ENCODE measurements at places on chromosomes 1 and 21.

DNA sequence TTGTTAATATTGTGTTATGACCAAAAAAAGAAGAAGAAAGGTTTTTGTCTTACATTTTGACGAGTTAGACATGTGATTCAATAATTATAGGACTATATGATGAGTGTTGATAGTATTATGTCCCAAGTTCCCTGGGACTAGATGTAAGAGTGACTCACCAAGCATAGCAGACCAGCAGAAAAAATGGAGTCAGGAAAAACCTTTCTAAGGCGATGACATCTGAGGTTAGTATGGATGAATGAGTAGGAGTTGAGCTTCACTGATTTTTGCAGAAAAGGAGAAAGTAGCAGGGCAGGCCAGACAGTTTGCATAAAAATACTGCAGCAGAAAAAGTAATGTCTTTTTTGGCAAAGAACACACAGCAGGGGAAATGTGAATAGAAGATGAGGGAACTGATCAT is 1041.3 kb upstream of the ADGRL4 start:
- no peak for DNase-seq

- DNase-seq: no peak
Observed at GRCh38 chr1:169089776-169090175, 16.7 kb upstream of the ATP1B1 start.

DNA sequence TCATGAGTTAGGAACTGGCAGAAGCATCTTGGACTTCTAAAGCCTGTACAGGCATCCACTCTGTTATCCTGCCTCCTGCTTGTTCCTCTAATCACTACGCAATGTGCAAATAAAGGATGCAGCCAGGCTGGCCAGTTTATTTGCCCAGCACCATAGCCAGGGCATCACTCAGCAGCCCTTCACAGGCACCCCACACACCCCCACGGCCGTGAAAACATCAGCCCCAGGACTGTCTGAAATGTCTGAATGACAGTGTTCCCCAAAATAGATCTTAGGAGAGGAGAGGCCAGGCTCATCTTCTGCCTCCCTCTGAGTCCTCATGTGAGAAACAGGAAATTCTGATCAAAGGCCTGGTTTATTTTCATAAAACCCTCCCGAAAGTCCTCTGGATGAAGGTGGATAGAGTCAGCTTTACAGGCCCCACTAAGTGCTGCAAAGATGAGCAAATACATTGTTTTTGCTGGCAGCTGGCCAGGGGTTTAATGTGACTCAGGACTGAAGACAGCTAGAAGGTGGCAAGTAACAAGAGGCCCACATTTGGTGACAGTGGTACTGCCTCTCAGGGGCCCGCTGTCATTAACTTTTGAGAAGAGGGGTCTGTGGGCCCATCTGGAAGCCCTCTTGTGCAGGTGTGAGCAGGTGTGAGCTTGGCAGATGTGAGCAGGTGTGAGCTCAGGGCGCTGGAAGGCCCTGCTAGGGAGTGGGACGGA is 32.9 kb downstream of the GRHL3 start:
- no peak for DNase-seq

DNA sequence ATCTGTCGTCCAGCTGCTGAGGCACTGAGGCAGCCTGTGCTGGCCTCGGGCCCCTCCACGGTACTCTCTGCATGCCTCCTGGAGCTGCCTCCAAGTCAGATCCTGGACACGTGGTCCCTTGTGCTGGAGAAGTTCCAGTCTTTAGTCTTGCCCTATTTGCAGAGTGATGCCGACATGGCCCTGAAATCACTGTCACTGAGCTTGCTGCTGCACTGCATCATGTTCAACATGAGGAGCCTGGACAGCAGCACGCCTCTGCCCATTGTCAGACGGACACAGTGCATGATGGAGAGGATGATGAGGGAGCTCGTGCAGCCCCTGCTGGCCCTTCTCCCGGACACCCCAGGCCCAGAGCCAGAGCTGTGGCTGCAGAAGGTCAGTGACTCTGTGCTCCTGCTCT is 10.0 kb downstream of the URB2 start:
- no peak for DNase-seq

- DNase-seq: no peak
Observed at GRCh38 chr21:22925032-22925431, 1926.8 kb downstream of the NCAM2 start.

GRCh38 chr1:164617377-164618201 is 58.6 kb downstream of the PBX1 start:
- no peak for DNase-seq

DNA sequence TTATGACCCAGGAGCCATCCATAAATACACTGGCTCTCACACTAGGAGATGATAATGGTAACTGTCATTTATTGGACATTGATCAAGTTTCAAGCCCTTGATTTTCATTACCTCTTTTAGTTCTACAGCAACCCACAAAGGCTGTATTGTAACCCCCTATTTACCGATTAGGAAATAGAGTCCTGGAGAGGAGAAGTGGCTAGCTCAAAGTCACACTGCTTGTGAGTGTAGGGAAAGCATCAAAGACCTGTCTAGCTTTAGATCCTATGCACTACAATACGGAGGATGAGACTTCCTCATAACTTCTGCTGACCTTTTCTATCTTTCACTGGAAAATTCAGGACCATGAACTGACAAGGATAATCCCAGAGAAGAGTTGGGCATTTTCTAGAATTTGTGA is 115.2 kb downstream of the LMX1A start:
- DNase-seq: no peak

DNA sequence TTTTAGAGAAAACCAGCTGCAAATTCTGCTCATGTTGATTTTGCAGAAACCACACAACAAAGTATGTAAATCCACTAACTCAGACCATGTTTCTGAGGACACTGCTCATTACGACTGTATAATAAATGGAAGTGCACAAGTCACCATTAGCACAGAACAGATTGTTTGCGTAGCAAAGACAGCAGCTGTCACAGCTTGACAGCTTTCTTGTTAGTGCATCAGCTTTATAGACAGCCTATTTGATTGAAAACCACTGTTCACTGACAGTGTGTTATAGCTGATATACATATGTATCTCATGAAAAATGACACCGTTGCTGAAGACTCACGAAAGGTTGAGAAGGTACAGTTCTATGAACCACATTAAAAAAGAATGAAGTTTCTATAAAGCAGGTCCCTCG is 560.2 kb upstream of the ZRANB2 start:
- no peak for DNase-seq

DNA sequence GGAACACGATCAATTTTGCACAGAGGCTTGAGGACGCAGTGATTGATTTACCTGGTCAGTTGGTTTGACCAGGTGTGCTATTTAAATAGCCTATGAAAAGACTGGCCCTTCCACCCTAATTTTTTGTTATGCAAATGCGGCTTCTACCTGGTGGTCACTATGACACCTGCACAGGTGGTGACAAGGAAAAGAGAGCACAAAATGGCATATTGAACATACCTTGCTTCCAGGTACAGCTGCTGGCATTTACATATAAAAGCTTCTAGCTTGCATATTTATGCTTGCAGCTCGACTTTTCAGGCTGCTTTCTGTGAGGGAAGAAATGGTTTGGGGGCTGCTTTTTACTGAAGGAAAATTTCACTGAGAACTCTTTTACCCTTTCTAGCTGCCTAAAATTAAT is 15.3 kb upstream of the FMO4 start:
- DNase-seq: no peak

DNA sequence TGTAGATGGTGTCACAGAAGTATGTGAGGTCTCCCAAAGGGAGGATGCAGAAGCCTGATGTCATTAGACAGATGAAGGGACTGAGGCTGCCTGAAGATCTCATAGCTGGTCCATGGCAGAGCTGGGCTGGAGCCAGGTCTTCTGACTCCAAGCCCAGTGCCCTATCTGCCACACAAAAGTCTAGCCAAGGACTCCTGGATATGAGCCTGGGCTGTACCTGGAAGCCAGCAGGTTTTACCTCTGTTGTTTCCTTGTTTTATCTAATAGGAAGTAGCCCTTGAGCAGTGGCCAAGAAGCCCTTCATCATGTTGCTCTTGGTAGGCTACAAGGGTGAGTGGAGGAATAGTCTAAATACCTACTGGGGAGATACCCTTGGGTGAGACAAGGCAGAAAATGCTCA is 74.4 kb upstream of the SLC44A3 start:
- no peak for DNase-seq

DNA sequence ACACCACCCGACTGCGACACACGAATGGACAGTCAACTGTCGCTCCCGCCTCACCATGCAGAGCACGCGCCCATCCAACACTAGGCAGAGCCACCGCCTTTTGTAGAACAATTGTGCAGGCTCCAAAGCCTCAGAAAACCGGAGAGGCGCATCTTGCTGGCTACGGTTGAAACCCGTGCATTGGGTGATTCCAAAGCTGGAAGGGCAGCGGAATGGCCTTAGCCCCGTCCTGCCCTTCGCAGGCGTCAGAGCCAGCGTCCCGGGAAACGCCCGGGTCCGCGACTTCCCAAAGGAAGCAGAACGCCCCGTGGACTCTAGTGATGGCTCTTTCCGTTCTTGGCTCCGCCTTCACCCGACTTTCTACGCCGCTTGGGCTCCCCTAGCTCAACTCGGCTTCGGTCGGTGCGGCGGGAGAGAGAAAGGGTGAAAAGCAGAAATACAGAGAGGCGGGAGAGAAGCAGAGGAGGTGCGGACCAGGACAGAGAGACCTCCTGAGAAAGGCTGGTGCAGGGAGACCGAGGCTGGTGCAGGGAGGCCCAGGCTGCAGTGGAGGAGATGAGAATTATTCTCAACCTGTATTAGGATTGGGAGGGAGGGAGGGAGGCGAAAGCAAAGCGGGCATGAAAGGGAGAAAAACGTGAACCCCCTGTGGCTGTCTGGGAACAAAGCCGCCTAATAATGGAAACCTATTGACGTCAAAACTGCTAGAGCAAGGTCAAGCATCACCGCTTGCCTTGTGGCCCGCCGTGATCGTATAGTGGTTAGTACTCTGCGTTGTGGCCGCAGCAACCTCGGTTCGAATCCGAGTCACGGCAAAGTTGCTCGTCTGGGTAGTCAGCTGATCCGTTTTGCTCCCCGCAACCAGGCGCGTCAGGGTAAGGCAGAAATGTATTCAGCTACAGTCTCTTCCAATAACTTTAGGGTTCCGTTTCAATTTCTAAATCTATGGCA is 99.5 kb downstream of the PRKAB2 start:
- no peak for DNase-seq

- DNase-seq: no peak
Observed at GRCh38 chr1:2115702-2116341, 65.6 kb downstream of the PRKCZ start.

- no peak for DNase-seq
Observed at GRCh38 chr1:26998429-26999300, 5.2 kb downstream of the TRNP1 start.

Data from HuH-7 (cell line).